ENCODE measurements at places on chromosomes 2 and 18. TPM values are rescaled to one million over a fixed set of nuclear protein-coding genes. Genes with fewer than 3 reads are reported as not detected.

DNA sequence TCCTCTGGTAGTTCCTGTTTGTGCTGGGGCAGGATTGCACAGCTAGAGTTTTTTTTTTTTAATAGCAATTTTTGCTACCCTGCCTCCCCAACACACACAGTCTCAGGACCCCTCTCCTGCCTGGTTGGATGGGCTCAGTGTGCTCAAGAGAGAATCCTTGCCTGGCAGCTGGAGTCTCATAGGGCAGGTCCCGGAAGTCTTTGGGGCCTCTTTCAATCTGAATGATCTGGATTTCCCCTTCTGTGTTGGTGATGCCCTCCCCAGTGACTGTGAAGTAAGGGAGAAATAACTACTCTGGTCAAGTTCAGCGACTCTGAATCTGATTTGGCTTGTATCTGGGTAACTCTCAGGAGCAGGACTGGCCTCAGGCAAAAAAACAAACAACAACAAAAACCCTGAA is 220.6 kb upstream of the LRRTM1 start:
- H3K36me3 ChIP-seq, result no peaks in the 10 kb centered on the region
- no peaks in the 10 kb centered on the region for H3K27me3 ChIP-seq
- DNase-seq, result no peak
- no peaks in the 10 kb centered on the region for H3K4me1 ChIP-seq
- no peak overlapping the region for H3K4me3 ChIP-seq

- DNase-seq, result no peak
- H3K27me3 ChIP-seq, result no peaks in the 10 kb centered on the region
- H3K36me3 ChIP-seq, result no peaks in the 10 kb centered on the region
- H3K27ac ChIP-seq, result no peak overlapping the region
Observed at GRCh38 chr2:30484995-30485394, 37.9 kb downstream of the LCLAT1 start.

- H3K4me1 ChIP-seq, result peaks cover 3% of the 10 kb centered on the region
- no peak overlapping the region for H3K4me3 ChIP-seq
- H3K27ac ChIP-seq, result no peak overlapping the region
- no peaks in the 10 kb centered on the region for H3K27me3 ChIP-seq
Observed at GRCh38 chr2:85660725-85661124, 7.3 kb downstream of the SFTPB start.

SMPD4 gene
- 123 TPM for total RNA-seq

- no peak overlapping the region for H3K27ac ChIP-seq
- no peaks in the 10 kb centered on the region for H3K36me3 ChIP-seq
- no peaks in the 10 kb centered on the region for H3K4me1 ChIP-seq
- DNase-seq, result no peak
- H3K27me3 ChIP-seq, result no peaks in the 10 kb centered on the region
Observed at GRCh38 chr18:41713969-41714825, 240.8 kb upstream of the PIK3C3 start.

- peaks cover 39% of the 10 kb centered on the region for H3K27me3 ChIP-seq
- H3K36me3 ChIP-seq, result no peaks in the 10 kb centered on the region
- no peak overlapping the region for H3K27ac ChIP-seq
- DNase-seq, result no peak
Observed at GRCh38 chr2:9178904-9179571, 27.6 kb upstream of the ASAP2 start.

DNA sequence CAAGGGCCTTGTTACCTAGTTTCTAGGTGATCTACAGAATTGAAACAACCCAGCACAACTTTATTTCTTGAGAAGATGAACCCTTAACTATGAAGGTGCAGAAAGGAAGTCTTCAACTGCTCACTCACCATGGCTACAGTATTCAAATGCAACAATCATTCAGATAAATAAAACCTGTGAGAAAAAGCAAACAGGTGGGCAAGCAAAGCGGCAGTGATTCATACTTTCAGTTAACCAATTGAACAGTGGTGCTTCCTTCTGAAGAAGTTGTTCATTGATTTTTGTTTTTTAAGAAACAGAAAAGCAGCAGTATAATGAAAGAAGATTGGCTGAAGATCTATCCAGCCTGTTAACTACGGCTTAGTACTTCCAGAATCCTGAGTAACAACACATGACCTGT is 43.5 kb downstream of the SLC35F5 start:
- no peak overlapping the region for H3K4me3 ChIP-seq
- no peak for DNase-seq
- H3K27me3 ChIP-seq, result no peaks in the 10 kb centered on the region
- no peaks in the 10 kb centered on the region for H3K4me1 ChIP-seq
- no peak overlapping the region for H3K27ac ChIP-seq
- H3K36me3 ChIP-seq, result peaks cover 40% of the 10 kb centered on the region

DNA sequence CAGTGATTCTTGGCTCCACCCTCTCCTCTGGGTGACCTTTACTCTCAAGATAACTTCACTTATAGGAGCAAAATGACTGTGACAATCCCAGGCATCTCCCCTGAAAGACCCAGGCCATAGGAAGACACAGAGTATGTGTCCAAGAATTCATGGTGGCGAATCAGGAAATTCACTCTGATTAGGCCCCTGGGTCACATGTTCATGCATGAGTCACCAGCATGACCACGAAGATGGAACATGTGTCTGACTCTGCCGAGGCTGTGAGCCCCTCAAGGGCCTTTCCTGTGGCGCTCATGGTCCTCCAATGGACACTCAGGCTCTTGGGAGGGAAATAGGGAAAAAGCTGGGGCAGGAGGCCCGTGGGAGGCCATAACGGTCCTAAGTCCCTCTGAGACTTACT is 74.0 kb upstream of the TEX51 start:
- H3K4me1 ChIP-seq, result no peaks in the 10 kb centered on the region
- no peaks in the 10 kb centered on the region for H3K36me3 ChIP-seq
- no peak overlapping the region for H3K4me3 ChIP-seq

TUBA4B gene
- not detected for total RNA-seq

TMEM200C gene
- total RNA-seq, result 0.04 TPM

PPP4R3B gene
- 43.6 TPM for total RNA-seq

DNA sequence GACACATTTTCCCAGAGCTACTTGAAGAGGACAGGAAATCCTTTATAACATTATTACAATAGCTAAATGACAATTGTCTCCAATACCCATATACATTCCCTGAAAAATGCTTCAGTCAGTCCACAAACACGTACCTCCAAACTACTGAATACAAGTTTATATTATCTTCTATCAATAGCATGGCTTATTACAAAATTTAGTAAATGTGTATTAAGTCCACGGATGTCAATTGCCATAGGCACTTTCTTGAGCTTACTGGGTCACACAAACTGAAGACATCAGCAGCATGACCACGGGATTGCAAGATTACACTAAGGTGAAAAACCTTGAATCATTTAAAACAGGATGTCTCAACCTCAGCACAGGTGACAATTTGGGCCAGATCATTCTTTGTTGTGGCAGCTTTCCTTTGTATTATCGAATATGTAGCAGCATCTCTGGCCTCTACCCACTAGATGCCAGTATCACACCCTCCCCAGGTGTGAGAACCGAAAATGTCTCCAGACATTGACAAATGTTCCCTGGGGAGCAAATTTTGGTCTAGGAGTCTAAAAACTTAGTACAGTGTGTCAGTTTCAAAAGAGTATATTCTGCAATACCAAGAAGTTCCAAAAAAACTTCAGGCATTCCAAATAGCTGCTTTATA is 1.4 kb downstream of the MBD2 start:
- H3K27me3 ChIP-seq, result no peaks in the 10 kb centered on the region
- no peak for DNase-seq
- H3K36me3 ChIP-seq, result no peaks in the 10 kb centered on the region
- H3K4me1 ChIP-seq, result no peaks in the 10 kb centered on the region

CAVIN2 gene
- 74.6 TPM for total RNA-seq

- no peaks in the 10 kb centered on the region for H3K4me1 ChIP-seq
- H3K4me3 ChIP-seq, result no peak overlapping the region
- no peaks in the 10 kb centered on the region for H3K27me3 ChIP-seq
- no peaks in the 10 kb centered on the region for H3K36me3 ChIP-seq
- no peak overlapping the region for H3K27ac ChIP-seq
Observed at GRCh38 chr2:18435426-18436037, 124.9 kb downstream of the RDH14 start.

DNA sequence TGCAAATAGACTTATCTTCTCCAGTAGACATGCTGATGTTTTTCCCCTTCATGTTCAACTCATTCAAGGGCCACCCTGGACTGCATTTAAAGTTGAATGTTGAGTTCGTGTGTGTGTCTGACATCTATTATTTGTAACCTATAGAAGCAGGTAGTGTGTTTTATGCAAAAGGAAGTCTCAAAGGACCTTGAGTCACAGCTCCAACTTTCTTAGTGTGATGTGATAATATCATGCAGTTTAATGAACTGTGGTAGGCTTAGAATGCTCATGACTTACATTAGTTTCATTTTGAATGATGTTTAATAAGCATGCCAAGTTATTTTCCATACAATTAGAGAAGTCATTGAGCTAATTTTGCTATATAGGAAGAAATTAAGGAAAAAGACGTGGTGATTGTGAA is 67.9 kb downstream of the CERS6 start:
- no peaks in the 10 kb centered on the region for H3K27me3 ChIP-seq
- H3K4me1 ChIP-seq, result peaks cover 19% of the 10 kb centered on the region
- DNase-seq, result no peak
- H3K36me3 ChIP-seq, result no peaks in the 10 kb centered on the region
- H3K27ac ChIP-seq, result no peak overlapping the region

ALK gene
- not detected for total RNA-seq

UGT1A4 gene
- not detected for total RNA-seq

DNA sequence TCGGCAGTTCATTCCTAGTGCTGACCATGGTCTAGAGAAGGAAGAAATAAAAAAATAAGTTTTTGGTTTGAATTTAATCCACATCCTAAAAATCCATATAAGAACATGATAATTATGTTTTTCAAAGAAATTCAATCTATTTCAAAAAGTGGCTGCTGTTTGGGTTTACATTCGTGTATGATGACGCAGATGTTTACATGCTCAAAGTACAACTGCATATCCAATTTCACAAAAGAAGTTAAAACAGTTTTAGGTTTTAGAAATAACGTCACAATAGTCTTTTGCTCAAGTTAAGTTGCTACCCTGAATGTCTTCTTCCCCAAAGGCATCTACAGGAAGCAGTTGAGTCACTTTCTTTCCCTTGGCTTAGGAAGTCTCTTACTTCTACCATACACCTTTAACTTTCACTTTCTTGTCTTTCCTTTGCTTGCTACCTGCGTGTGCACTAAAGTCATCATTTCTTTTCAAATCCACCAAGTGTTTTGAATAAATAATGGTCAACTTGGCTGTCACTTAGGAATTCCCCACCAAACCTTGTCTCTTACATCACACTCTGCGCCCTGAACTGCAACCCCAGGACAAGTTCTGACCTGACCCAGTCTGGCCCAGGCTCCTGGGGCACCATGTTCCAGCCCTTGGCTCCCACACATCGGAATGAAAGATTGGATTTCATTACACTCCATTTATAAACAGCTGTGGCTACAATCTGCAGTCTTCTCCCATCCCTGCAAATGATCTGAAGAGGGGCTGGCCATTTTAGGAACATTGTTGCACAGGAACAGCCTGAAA is 28.4 kb downstream of the FAM237A start:
- no peaks in the 10 kb centered on the region for H3K4me1 ChIP-seq
- H3K27me3 ChIP-seq, result no peaks in the 10 kb centered on the region
- H3K27ac ChIP-seq, result no peak overlapping the region
- H3K36me3 ChIP-seq, result no peaks in the 10 kb centered on the region
- DNase-seq, result no peak
- no peak overlapping the region for H3K4me3 ChIP-seq

DNA sequence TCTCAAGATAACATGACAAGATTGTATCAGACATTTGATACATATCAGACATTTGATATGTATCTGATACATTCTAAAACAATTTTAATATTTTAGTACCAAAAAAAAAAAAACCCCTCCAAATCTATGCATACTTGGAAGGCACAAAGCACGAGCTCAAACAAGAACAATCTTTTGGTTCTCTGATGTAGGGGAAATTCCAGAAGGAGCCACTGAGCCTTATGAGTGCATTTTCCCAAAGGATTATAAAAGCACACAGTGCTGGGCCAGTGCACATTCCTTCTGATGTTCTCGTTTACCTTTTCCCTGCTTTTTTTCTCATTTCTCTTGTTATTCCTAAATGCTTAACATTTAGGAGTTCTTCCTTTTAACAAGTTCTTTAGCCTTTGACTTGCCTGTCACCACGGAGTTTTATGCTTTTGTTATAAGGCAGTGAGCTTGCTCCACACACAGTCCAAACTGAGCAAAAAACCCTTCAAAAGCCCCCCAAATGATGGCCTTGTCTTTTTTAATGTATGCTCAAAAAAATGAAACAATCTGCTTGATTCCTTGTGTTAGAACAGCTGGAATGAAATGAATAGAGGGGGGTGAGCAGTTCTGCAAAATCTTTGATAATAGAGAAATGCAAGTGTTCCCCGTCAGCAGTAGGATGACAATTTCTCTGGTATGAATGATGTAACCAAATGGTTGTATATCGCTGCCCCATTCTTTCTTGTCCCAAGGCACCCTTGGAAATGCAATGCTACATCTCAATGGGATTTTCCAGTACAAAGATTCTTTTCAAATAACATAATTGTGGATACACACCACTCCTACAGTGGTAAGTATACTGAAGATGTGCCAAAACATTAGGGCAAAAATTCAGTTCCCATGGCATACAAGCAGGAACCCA is 597.2 kb upstream of the ZEB2 start:
- H3K27me3 ChIP-seq, result no peaks in the 10 kb centered on the region
- H3K4me3 ChIP-seq, result no peak overlapping the region
- H3K27ac ChIP-seq, result no peak overlapping the region
- H3K36me3 ChIP-seq, result no peaks in the 10 kb centered on the region
- no peaks in the 10 kb centered on the region for H3K4me1 ChIP-seq

SH3RF3 gene
- total RNA-seq, result 0.02 TPM

- no peak for DNase-seq
- no peak overlapping the region for H3K4me3 ChIP-seq
- H3K27me3 ChIP-seq, result no peaks in the 10 kb centered on the region
- no peak overlapping the region for H3K27ac ChIP-seq
Observed at GRCh38 chr2:165295643-165296042, 56.4 kb downstream of the SCN2A start.

KCNS3 gene
- total RNA-seq, result 0.25 TPM

- no peak overlapping the region for H3K4me3 ChIP-seq
- H3K4me1 ChIP-seq, result no peaks in the 10 kb centered on the region
- H3K27ac ChIP-seq, result no peak overlapping the region
- H3K36me3 ChIP-seq, result no peaks in the 10 kb centered on the region
- H3K27me3 ChIP-seq, result no peaks in the 10 kb centered on the region
Observed at GRCh38 chr2:40095000-40095399, 315.9 kb upstream of the THUMPD2 start.

- H3K4me3 ChIP-seq, result no peak overlapping the region
- no peaks in the 10 kb centered on the region for H3K27me3 ChIP-seq
- H3K4me1 ChIP-seq, result no peaks in the 10 kb centered on the region
- DNase-seq, result no peak
- peaks cover 10% of the 10 kb centered on the region for H3K36me3 ChIP-seq
- no peak overlapping the region for H3K27ac ChIP-seq
Observed at GRCh38 chr18:49794743-49795142, 18.6 kb downstream of the ACAA2 start.

C2orf78 gene
- total RNA-seq, result 0.22 TPM
